ENCODE measurements at places on chromosomes 12 and 14.
A peak's percentile ranks its signal among the peaks of the same experiment; 100 is the strongest.

- peak; percentile 24 for DNase-seq
These were observed 932.6 kb upstream of the TMEM132C start for GRCh38 chr12:127334365-127334764.

DNA sequence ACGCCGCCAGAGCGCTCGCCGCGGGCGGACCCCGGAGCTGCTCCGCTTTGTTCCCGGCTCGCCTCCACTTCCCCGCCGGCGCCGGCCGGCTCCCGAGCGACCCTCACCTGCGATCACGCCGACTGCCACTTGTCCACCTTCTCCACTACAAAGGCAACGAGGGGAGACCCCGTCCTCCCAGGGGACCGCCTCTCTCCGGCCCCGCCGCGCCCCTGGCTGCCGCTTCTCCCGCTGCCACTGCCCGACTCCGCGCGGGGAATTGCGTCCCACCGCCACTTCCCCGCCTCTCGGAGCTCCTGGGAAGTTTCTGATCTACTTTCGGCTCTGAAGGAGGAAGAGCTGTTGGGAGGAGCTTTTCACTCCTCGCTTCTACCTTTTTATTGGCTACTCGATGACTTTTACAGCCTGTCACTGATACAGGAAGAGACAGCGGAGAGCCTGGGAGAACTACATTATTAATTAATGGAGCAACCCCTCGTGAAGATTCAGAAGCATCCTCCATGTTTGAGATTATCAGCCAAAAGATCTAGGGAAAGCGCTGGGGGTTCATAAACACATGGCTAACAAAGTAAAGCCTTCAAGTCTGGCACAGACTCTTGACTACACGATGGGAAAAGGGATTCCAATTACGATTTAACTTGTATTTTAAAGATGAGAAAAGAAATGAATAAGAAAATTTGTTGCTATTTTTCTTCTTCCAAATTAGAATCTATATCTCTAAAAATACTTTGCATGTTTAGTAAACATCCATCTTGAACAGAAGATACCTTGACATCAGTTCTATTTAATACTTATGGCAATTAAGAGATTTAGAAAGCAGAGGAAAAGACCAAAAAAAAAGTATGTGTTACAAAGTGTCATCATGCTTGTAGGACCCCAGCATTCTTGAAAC lies at the start of gene BAZ1A:
Gene BAZ1A (minus strand): TSS at position 330 of the 892 bp plus-strand sequence. CDS start 756 bp downstream, outside the sequence.
- DNase-seq: peak; percentile 77

DNA sequence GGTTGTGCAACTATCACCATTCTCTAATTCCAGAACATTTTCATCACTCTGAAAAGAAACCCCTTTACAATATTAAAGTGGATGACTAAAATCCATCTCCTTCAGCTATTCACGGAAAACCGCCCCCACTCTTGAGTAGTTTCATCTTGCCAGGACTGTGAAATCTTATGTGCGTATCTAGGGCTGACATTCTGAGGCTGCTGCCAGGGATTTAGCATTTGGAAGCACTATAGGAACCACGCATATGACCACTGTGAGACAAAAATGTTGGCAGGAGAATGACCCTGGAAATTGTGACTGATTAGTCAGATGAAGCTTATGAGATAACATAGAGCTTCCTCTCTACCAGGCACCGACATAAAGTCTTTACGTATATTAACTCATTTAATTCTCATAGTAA lies 305.2 kb upstream of the PDE3A start:
- no peak for DNase-seq

DNA sequence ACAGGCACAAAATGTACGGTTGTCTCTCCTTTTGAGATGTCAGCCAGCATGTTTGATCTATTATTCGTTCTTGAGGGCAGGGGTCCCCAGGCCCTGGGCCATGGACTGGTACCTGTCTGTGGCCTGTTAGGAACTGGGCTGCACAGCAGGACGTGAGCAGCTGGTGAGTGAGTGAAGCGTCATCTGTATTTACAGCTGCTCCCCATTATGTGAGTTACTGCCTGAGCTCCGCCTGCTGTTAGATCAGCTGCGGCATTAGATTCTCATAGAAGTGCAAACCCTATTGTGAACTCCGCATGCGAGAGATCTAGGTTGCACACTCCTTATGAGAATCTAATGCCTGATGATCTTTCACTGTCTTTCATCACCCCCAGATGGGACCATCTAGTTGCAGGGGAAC lies 41.4 kb upstream of the SCN8A start:
- DNase-seq: no peak

GRCh38 chr12:131613678-131614077 lies 97.2 kb upstream of the SFSWAP start:
- DNase-seq: no peak

DNA sequence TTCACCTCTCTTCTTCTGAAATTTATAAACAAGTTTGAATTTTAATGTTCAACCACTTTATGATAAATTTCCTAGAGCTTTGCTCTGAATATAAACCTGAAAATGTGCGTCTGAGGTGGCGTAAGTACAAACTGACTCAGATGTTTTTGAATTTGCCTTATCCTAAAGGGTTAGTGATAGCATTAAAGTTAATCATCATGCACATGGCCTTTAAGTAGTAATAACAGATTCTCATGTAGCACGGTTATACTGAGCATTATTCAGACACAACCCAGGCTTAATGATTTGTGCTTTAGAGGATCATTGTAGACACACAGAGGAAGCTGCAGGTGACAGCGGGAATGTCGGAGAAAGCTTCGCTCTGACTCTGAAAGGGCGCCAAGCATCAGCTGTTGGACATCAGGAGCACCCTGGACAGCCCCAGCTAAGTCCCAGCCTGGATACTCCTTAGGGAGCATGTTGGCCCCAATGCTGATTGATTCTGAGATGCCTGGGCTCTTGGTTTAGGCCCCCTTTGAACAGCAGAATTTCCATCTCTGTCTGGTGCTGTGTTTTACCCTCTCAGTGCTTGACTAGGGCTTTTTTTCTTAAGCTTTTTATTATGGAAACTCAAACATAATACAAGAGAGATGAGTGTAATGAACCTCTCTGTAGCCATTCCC lies 91.1 kb downstream of the PLXNC1 start:
- peak; percentile 48 for DNase-seq

DNA sequence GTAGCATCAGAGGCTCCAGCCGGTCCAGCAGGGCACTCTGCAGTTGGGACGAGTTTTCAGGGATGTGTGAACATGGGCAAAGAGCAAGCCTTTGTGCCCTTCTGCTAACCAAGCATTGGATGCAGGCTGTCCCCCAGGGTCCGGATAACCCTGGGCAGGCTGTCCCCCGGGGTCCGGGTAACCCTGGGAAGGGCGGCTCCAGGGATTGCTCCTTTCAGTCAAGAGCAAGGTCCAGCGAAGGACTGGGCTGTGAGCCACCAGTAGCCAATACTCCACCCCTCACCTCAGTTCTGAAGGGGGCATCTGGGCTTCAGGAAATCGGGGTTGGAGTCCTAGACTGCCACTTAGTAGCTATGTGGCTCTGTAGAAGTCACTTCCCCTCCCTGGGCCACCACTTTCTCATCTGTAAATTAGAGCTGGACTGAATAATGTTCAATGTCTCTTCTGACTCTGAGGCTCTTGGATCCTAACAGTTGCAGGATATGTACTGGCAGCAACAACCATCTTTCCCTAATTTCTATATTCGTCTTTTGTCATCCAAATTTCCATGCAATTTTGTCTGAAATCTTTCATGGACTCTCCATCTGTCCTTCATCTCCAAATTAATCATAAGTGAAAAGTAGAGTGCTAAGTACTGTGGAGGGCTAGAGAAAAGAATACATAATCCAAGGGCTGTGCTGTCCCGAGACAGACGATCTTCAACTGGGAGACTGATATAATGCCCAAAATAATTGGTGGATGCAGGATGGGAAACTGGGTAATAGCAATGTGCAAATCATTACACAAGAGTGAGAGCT lies 137.4 kb upstream of the NTF3 start:
- no peak for DNase-seq

DNA sequence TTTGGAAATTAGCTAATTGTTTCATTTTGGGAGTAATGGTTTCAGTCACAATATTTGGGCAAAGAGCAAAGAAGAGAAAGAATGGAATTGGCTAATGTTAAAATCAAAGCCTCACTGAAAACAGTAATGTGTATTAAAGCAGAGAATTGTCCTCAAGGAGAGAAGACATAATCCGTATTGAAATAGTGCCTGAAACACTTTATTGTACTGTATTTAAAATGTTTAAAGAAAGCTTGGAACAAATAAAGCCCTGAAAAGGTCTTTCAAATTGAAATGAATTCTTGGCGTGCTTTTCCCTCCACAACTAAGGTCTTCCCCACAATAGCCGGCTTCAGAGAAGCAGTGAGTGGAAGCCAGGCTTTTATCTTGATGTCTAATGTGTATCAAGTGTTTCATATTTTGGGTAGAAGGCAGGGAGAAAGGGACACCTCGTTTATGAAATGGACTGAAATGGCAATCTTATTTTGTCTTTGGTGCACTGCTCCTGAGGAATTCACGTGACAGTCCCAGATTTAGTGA lies 212.9 kb upstream of the CRY1 start:
- no peak for DNase-seq

DNA sequence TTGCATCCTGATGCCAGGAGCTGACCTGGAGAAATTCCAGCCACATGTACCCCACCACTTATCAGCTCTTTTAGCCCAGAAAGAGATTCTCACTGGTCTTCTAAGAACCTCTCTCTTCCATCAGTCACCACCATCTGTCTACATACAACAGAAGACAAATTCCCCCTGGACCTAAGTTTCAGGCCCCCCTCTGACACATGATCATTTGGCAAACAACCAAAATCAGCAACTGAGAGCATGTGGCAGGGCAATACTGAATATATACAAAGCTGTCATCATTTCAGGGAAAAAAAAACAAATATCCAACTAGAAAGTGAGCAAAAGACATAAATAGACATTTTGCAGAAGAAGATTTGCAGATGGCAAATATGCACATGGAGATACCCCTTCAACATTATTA lies 180.2 kb downstream of the FOXN3 start:
- DNase-seq: no peak

DNA sequence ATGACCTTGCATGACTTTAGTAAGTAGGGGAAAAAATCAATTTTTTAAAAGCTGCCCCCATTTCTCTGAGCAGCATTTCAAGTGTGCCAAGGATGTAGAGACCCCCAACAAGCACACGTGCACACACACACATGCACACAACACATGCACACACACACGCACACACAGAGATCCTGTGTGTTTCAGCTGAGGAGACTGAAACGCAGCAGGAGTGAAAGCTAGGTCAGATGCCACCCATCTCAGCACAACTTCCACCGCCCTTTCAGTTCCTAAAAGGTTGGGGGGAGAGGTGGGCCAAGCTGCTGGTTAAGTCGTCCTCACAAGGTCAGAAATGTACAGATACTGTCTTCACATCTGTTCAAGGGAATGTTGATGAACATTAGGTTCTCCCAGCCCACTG lies 13.9 kb downstream of the MYL2 start:
- no peak for DNase-seq

DNA sequence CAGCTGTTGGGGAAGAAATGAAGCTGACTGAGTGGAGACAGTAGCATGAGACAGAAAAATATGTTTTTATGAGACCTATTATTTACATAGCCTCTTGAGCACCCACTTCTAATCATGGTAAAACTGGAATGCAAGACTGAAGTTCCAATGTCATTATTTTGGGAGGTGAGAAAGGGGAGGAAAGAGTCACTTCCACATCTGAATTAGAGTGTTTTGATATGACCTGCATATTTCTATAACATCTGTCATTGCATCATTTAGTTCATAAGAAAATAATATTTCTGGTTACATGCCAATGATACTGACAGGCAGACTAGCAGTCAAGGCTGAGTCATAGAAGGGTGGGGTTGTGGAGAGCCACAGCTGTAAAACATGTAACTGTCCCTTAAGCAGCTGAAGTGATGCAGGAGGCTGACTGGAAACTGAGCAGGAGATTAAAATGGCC lies 26.7 kb downstream of the NTN4 start:
- no peak for DNase-seq
